ENCODE measurements at places on chromosomes 6 and 20. TPM values are rescaled to one million over a fixed set of nuclear protein-coding genes. Genes with fewer than 3 reads are reported as not detected.

DNA sequence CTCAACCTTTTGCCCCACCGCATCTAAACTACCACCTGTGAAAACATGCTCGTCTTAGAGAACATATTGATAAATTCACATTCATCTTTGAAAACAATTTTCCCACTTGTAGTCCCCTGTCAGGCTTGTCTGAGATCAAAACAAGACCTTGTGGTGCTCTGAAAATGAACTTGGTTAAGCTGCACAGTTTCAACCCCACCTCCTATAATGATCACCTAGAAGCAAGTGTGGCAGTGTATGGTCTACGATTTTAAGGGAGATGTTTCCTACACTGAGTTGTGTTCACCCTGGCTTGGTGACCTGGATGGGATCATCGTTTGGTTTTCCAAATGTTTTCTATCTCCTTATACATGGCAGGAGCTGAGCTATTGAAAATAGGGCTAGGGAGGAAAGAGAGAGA lies 539.4 kb downstream of the DOK5 start:
- no peak for DNase-seq

- no peak for DNase-seq
Observed at GRCh38 chr20:22914291-22914690, 120.8 kb upstream of the SSTR4 start.

DNA sequence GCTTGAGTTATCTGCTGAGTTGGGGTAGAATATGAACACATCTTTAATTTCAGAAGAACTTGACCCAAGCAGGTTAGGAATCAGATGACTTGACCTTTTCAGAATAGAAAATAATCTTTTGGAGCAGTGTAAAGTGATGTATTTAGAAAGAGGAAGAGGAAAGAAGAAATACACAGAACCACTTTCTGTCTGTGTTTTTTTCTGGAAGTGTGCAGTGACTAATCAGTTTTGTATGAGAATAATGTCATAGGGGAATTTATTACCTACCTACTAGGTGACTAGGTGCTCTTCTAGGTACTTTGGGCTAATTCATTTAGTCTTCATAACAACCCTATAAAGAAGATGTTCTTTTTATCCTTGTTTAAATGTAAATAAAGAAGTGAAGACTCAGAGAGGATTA lies 3.0 kb downstream of the PPP1R14C start:
- DNase-seq: no peak

DNA sequence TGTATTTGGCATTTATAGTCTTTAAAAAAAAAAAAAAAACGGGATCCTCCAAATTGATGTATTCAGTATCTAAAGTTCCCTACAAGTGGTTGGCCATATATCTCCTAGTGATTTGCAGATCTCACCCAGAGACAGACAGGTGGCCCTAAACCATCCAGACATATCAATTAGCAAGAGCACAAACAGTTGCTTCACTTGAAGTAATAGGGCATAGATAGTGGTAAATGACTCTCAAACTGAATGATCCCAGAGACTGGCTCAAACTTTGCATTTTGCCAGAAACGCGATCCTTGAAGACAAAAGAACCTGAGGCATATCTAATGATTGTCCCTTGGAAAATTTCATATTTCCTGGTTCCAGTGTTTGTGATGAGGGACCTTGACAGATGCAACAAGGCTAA lies 54.6 kb downstream of the HMGCLL1 start:
- DNase-seq: no peak

DNA sequence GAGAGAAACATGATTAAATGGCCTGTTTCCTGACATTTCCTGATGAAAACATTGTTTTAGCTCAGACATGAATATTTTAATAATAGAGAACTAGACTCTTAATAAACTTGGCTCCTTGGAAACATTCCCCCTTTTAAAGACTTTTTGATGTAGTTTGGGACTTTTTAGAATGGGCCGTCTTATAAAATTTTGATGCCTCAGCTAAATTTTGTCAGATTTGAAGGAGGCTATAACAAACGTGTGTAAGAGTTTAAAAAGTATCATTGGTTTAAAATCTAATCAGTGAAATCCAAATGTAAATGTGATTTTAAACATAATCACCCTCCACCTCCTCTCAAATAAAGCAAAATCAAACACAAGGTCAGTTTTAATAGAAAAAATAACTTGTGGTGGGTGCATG lies 200.9 kb downstream of the CLIC5 start:
- no peak for DNase-seq

- no peak for DNase-seq
Observed at GRCh38 chr6:42498473-42499128, 46.9 kb upstream of the TRERF1 start.

DNA sequence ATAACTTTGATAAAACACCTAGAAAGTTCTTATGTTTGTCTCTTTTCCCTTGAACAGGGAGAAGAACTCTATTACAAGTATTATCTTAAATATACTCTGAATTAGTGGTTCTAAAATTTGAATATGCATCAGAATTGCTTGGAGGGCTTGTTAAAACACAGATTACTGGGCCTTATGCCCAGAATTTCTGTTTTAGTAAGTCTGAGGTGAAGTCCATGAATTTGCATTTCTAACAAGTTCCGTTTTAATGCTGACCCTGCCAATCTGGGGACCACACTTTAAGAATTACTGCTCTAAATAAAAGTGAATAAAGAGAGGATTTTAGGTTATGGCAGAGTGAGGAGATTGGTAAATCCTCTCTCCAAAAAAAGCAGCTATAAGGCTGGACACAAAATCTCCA lies 168.1 kb upstream of the FLRT3 start:
- no peak for DNase-seq

Gene SLC22A7
- not detected for total RNA-seq

Gene C20orf141
- not detected for total RNA-seq

Gene NRN1
- 10.4 TPM for total RNA-seq

Gene CST2
- not detected for total RNA-seq
